ENCODE measurements at places on chromosomes 2 and 18.

- no peak for DNase-seq
Measured at GRCh38 chr2:203873921-203874631, 6.5 kb downstream of the CTLA4 start.

DNA sequence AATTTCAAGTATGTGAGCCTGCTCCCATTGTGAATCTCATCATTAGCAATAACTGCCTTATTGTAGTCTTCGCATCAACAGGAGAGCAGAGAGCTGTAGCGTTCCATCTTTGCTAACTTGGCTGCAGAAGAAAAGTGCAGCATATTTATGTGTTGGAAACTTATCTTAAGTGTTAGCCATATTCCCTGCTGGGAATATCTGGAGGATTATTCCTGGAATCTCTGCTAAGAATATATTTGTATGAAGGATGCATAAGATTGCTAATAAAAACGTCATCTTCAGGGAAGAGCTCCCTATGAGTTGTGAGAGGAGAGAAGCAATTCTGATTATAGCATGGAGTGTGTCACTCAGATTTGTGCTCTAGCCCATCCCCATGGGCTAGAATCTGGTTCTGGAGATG, 115.1 kb upstream of the REG3G start:
- no peak for DNase-seq

- no peak for DNase-seq
Measured at GRCh38 chr18:39208190-39208589, 1642.6 kb upstream of the CELF4 start.

DNA sequence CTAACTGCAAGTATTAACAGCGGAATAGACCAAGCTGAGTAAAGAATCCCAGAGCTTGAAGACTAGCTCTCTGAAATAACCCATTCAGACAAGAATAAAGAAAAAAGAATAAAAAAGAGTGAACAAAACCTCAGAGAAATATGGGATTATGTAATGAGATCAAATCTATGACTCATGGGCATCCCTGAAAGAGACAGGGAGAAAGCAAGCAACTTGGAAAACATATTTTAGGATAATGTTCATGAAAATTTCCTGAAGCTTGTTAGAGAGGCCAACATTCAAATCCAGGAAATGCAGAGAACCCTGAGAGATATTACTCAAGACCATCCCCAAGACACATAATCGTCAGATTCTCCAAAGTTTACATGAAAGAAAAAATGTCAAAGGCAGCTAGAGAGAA, 17.3 kb downstream of the PFN4 start:
- no peak for DNase-seq

- no peak for DNase-seq
Measured at GRCh38 chr2:20223407-20224163, 1.3 kb downstream of the SDC1 start.

DNA sequence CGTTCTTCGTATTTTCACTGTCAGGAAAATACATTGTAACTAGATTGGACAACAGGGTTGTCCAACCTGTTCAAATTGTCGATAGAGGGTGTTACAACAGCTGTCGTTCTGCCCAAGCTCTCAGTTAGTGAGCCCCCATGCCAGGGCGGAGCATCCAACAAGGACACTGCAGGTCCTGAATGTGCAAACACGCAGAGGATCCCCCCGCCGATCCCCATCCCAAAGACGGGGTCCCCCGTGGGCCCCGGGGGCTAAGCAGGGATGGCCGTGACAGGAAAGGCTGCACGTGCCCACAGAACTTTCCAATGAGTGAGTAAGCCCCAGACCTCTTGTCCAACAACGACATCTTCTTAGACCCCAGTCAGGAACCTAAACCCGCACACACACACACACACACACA, 140.8 kb downstream of the PXDN start:
- DNase-seq: no peak
